ENCODE measurements at places on chromosomes 7 and 10.

DNA sequence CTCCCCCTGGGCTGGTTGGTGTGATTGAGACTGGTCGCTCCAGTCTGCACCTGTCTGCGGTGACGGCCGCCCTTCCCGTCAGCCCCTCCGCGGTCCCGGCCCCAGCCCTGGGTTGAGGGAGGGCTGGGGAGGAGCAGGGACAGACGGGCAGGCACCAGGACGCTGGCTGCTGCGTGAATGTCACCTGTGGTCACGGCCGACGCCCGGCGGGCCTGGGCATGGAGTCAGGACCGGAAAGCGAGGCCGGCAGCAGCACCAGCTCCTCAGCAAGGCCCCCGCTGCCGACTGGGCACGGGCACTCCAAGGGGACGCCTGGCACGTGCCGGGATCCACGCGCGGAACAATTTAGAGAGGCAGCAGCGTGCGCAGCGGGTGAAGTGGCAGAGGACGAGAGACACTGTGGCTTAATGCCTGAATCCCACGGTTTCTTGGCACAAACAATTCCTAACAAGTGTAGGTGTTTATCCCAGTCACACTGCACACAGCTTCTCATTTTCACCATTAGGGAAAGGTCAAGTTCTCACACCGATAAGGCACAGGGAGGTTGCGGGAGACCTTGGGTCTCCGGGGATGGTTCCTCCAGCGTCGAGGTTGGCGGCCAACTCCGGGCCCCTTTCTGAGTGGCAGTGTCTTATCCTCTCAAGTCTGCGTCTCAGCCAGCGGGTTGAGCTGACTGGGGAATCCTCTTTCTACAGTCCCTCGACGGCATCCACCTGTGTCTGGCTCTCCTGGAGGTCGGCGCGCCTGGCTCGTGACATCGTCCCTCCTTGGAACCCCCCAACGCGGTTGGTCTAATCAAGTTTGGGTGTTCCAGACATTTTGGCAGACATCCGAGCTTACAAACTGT lies 66.4 kb upstream of the ADGRA1 start:
- no peak for DNase-seq

- peak; percentile 40 for DNase-seq
These were observed 87.7 kb downstream of the ST7 start for GRCh38 chr7:117041007-117041406.

- no peak for DNase-seq
These were observed 94.6 kb downstream of the TACC2 start for GRCh38 chr10:122083478-122084025.

DNA sequence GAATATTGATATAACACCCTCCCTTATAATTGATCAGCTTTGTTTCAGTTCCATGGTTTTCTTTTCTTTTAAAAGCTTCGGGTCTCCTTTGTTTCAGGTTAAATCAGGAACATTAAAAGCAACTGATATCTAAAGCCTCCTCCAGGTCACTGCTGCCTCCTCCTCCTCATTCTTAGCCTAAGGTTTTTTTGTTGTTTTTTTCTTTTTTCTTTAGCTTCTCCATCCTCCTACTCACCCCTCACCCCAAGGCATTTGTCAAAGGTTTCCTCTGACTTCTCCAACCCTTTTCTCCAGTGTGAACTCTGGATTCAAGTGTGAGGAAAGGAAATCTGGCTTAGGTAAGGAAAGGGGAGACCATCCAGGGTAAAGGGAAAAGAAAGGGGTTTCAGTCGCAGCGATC lies 420.2 kb upstream of the NFE2L3 start:
- no peak for DNase-seq

GRCh38 chr7:66769833-66770512 lies 29.4 kb downstream of the RABGEF1 start:
- peak; percentile 15 for DNase-seq

GRCh38 chr7:51428217-51428887 lies 111.7 kb upstream of the COBL start:
- peak; percentile 7 for DNase-seq

- no peak for DNase-seq
These were observed 5.3 kb downstream of the CTBP2 start for GRCh38 chr10:125155101-125155500.

DNA sequence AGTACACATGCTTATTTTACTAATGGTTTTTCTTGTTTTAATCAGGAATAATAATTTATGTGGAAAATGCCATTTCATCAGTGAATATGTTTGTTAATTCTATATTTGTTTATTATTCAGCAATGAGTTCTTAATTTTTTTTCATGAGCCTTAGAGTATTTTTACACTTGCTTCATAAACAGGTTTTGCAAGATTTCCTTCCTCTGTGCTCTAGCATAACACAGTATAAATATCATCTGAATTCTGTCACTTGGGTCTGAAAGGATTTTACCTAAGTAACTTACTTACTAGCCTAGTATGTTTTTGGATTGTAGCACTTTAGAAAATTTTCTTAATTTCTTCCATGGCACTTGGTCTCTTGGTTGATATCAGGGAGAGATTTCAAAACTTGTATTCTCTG lies 45.8 kb downstream of the GLCCI1 start:
- no peak for DNase-seq

GRCh38 chr7:24119852-24120251 lies 164.1 kb upstream of the NPY start:
- DNase-seq: no peak

DNA sequence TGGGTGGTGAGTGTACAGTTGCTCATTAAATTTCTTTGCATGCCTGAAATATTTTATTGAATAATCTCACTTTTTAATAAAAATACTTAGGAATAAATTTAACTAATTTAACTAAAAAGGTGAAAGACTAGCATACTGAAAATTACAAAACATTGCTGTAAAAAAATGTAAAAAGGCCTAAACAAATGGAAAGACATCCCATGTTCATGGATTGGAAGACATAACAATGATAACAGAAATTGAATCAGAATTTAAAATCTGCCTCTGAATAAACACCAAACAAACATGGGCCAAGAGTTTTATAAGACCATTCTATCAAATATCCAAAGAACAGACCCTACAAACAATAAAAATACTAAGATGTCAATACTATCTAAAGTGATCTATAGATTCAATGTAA lies 66.9 kb downstream of the LRRC17 start:
- DNase-seq: no peak

DNA sequence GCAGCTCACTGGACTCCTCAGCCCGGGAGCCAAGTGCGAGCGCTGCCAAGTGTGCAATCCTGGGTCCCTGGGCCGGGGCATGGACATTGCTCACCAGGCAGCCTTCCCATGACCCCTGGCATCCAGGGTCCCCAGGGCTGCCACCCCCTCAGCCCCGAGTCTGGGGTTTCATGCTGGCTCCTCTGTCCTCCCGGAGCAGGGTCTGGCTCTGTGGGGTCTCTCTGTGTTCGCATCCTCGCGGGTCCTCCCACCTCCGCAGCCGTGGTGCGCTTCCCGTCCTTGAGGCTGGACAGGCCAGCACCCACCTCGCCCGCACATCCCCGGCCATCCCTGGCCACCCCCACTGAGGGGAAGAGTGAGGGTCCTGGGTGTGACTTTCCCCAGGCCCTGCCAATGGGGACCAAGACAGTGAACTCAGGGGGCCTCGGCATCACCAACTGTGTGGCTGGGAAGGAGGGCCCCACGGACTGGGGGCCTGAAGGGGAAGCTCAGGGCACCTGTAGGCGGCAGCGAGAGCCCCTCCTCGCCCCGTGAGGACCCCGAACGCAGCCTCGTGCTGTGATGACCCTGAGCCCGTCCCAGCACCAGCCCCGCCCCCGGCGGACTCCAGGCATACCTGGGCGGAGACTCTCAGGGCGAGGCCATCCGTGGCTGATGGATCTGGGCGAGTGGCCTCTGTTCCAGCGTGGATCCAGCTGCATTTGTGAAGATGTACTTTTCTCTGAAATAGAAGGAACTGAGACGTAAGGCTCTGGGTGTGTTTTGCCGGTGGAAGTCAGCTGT lies 50.3 kb upstream of the CFAP46 start:
- no peak for DNase-seq

GRCh38 chr10:31686599-31686998 lies 242.0 kb downstream of the ARHGAP12 start:
- DNase-seq: no peak

DNA sequence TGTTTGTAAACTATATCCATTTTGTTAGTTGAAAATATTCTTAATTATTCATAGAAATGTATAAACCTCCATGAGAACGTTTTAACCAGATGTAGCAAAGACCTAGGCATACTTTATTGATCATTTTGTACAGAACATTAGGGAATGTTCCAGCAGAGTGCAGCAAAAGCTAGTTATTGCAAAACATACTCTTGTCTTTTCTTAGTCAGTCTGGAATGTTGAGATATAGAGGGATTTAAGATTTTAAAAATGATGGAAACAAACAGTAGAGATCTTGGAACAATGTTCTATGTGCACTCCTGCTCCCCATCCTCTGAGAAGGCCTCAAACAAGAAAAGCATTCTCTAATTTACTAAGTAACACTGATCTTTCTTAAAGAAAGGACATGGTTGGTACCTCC lies 292.1 kb downstream of the BBS9 start:
- DNase-seq: no peak

GRCh38 chr10:102691285-102692066 lies 22.7 kb downstream of the ARL3 start:
- no peak for DNase-seq

DNA sequence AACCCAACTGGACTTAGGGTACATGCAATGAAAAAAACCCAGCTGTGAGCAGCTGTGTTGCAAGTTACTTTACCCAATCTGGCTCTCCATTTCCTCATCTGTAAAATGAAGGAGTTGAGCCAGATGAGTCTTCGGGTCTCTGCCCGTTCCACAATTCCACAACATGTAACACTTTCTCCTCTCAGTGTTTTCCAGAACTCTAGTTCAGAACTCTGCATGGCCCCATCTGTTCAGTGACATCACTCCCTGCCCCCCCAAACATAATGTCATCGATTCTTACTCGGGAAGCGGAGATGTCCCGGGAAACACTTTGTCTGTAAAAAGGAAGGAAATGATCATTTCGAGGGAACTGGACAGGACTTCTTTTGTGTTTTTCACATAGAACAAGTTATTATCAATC lies 2.5 kb downstream of the SH3PXD2A start:
- DNase-seq: no peak

- no peak for DNase-seq
These were observed 5.2 kb downstream of the CALN1 start for GRCh38 chr7:72406820-72407403.

- DNase-seq: no peak
These were observed 39.1 kb downstream of the MINDY3 start for GRCh38 chr10:15821046-15821683.

- DNase-seq: no peak
These were observed 107.9 kb downstream of the POU6F2 start for GRCh38 chr7:39085590-39086049.
